ENCODE measurements at places on chromosomes 7 and 10.

- DNase-seq, result peak; percentile 76
Observed at GRCh38 chr7:47968847-47969774, 10.3 kb downstream of the HUS1 start.

- peak; percentile 63 for DNase-seq
Observed at GRCh38 chr7:128030654-128031611, at the start of gene LRRC4. LRRC4 (minus strand) TSS chr7:128031437; CDS start chr7:128030640, 797 bp downstream.

- DNase-seq, result no peak
Observed at GRCh38 chr7:147106746-147107145, 990.1 kb downstream of the CNTNAP2 start.

DNA sequence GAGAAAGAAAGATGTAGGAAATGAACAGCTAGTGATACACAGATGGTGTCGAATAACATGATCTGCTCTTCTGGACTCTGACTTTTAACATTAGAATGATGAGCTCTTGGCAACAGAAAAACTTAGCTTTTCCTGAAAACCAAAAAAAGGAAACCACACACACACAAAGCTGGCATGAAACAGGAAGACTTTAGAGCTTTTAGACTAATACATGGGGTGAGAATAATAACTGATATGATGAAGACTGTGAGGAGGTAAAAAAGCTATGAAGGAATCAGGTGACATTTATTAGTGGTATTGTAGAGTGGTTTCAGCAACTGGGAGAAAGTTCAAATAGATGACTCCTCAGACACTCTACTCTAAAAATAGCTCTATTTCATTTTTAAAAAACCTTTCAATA is 491.9 kb downstream of the PARD3 start:
- no peak for DNase-seq

DNA sequence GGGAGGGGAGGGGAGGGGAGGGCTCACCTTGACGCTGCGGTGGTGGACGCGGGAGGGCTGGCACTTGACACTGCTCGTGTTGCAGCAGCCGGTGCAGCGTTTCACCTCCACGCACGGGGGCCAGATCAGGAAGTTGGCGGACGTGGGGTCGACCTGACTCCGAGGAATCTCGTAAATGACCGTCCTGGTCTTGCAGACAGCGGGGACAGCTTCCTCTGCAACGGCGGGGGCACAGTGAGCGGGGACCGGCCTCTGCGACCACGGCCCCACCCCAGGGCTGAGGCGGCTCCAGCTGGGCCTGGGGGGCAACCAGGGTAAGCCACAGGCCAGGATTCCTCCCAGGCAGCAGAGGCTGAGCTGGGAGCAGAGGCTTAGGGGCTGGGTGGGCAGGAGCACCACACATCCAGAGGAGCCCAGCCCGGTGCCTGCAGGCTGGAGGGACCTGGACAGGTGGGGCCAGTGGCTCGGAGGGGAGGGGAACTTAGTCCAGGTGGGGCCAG is 8.8 kb downstream of the PDGFA start:
- DNase-seq, result no peak

DNA sequence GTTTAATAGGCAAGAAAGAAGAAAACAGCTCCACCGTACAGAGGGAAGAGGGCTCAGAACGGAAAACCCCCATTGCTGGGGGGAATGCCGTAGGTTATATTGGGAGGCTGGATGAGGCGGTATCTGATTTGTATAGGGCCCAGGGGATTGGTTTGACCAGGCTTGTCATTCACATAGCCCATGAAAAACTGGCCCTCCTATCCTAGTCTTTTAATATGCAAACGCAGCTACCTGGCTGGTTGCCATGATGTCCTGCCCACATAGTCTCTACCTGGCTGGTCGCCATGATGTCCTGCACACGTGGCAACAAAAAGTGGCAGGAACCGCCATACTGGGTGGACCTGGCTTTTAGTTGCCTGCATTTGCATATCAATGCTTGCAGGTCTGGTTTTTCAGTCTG is 84.7 kb downstream of the AUTS2 start:
- peak; percentile 46 for DNase-seq

DNA sequence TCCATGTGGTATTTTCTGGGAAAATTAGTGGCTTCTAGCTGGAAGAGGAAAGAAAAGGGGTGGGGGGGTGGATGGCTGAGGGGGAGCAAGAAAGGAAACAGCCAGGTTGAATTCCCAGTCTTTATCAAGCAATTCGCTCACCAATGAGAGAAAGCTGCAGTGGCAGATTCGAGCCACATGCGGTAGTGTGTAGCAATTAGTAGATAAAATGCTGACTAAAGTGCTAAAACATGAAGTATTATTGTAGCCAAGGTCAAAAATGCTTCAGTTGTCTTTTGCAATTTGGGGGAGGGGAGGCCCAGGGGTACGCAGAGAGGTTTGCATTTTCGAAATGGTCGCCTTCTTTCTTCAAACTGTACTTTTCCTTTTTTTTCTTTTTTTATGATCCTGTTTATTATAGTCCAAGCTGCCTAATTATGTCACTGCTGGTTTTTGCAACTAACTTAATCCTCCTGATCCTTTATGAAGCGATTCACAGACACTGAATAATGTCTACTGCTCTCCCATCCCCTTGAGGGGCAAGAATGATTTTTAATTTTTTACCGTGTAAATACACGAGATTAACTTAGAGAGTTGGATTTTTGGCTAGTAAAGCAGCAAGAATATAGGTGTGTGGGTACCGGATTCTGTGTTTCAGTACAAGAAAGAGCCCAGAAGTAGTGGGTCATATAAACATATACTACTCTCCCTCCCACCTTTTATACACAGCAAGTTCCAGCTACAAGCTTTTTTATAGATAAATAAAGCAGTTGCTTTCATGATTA is 3.6 kb upstream of the ARID5B start:
- peak; percentile 49 for DNase-seq

All from H9 (cell line).